ENCODE measurements at places on chromosomes 4 and X. TPM values are rescaled to one million over a fixed set of nuclear protein-coding genes. Genes with fewer than 3 reads are reported as not detected.

The CT55 gene
- polyA plus RNA-seq: not detected

GRCh38 chr4:69322055-69322454 is 41.8 kb downstream of the UGT2B28 start:
- no peak for DNase-seq

- no peak for DNase-seq
Observed at GRCh38 chrX:50154429-50154828, 46.4 kb downstream of the AKAP4 start.

DNA sequence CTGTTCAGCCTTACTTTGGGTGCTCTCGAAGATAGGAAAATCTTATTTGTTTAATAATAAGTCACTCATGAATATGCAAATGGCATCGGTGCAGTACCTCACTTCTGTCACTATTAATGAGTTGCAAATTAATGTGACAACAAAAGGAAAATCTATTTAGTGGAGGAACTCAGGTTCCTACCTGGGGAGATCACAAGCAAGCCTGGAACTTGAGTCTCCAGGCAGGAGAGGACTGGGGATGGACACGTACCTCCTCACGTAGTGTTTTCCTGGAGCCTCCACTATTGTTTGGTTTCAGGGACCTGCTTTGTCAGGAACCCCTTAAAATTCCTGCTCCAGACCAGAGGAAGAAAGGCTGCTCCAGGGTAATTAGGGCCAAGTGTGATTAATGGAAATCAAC is 82.1 kb downstream of the BCOR start:
- DNase-seq: no peak

- no peak for DNase-seq
Observed at GRCh38 chr4:157634057-157634456, 413.5 kb downstream of the GRIA2 start.

- DNase-seq: no peak
Observed at GRCh38 chr4:108834166-108834834, 71.4 kb upstream of the ETNPPL start.

DNA sequence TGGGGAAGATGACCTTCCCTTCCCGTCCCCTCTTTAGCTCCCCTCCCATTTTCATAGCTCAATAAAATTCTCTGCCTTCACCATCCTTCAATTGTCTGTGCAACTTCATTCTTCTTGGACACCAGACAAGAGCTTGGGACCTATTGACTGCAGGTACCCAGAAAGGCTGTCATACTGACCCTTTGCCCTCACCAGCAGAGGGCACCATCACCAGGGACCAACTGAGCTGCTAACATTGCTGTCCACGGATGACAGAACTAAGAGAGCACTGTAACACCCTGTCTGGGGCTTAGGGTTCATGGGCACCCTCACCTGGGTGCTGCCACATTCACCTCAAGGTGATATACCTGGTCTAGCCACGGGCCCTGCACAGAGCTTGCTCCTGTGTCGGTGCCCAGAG is 141.3 kb upstream of the VCX3B start:
- DNase-seq: no peak

The TRAPPC11 gene
- polyA plus RNA-seq: 19.3 TPM

DNA sequence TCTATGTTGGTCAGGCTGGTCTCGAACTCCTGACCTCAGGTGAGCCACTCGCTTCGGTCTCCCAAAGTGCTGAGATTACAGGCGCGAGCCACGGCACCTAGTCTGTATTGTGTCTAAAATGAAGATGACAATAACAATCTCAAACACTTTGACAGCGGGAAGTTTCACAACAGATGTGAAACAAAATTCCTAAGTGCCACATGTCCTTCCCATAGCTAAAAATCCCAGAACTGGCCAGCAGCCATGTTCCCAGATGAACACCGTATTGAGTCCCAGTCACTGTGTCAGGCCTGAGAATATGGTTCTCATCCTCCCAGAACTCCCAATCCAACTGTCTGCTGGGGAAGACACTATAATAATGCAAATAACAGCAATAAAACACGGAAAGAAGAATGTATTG is 16.4 kb upstream of the KLHL8 start:
- DNase-seq: no peak

DNA sequence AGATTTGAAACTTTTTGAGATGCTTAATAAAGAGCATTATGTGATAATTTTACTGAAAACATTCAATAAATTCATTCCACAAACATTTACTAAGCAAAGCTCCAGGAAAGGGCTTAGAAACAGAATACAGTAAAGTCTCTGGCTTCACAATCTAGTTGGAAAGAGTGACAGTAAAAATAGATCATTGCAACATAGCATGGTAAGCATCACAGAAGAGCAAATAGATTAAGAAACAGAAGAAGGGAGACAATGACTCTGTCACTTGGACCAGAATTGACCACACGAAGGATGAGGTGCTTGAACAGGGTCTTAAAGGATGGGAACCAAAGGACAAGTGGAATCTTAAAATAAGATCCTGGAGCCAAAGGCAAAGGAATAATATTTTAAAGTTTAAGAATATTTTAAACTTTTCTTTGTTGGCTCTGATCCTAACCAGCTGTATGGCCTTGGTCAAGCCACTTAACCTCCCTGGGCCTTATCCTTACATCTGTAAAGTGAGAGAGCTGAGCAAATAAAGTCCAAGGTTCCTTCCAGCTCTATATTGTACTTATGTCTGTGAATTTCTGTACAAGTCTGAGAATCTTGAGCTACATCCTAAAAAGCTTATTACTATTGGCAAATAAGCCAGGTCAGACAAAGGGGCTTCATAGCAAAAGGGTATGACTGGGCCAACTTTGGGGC is 33.9 kb downstream of the SEC24D start:
- DNase-seq: no peak

GRCh38 chr4:56424697-56425514 is 10.5 kb downstream of the PPAT start:
- DNase-seq: no peak

GRCh38 chrX:119015407-119016237 is 41.2 kb downstream of the LONRF3 start:
- DNase-seq: no peak

DNA sequence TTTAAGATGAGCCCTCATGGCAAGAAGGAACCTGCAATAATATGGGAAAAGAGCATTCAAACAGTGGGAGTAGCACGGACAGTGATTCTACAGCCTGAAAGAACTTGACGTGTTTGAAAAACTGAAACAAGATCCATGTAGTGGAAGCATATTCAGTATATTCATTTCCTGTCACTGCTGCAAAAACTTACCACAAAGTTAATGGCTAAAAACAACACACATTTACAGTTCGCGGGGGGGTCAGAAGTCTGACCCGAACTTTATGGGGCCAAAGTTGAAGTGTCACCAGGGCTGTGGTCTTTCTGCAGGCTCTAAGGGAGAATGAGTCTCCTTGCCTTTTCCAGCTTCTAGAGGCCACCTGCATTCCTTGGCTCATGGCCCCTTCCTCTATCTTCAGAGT is 52.6 kb upstream of the ARX start:
- no peak for DNase-seq

- peak; percentile 0 for DNase-seq
Observed at GRCh38 chr4:176875446-176875930, 82.8 kb upstream of the VEGFC start.

The RTL3 gene
- 0.03 TPM for polyA plus RNA-seq

The RENBP gene
- 12.1 TPM for polyA plus RNA-seq

DNA sequence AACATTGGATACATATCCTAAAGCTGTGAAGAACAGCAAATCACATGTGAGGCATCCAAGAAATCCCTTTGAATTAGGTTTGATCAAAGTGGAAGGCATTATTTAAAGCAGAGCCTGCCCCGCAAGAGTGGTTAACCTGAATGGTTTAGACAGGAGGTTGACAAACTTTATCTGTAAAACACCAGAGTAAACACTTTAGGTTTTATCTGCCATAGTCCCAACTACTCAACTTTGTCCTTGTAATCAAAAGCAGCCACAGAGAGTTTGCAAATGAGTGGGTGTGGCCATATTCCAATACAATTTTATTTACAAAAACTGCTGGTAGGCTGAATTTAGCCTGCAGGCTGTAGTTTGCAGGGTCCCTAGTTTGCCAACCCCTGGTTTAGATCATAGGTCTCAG is 25.2 kb upstream of the FGFBP2 start:
- no peak for DNase-seq

DNA sequence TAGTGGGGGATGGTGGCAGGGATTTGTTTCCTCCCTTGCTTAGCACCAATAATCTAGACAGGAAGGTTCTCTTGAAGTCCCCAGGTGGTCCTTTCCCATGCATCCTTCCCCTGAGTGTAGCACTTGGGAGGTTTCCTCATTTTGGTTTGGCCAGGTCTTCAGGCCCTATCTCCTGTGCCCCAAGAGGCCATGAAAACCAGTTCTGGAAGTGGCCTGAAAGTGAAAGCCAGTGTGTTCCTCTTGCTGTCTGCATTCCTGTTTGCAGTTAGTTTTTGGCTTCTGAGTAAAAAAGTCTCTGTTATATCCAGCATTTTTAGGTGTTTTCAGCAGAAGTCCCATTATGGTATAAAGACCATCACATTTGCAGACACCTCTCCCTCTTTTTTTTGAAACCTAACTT is 59.5 kb downstream of the MTM1 start:
- DNase-seq: no peak

DNA sequence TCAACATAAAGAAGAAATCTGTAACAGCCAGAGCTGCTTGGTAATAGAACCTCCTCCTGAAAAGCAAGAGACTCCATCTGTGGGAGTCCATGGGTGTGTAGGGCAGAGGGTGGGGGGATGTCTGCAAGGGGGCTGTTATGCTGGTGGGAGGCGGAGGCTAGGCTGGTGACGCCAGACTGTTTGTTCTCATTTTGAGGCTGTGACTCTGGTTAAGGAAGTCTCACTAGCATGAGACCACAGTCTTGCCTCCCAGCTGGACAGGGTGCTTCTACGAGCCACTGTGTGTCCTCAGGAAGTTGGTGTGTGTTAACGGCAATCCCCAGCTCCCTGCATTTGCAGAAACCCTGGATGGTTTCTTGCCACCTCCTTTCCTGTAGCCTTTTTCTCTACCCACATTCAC is 79.8 kb downstream of the NSUN7 start:
- DNase-seq: no peak

DNA sequence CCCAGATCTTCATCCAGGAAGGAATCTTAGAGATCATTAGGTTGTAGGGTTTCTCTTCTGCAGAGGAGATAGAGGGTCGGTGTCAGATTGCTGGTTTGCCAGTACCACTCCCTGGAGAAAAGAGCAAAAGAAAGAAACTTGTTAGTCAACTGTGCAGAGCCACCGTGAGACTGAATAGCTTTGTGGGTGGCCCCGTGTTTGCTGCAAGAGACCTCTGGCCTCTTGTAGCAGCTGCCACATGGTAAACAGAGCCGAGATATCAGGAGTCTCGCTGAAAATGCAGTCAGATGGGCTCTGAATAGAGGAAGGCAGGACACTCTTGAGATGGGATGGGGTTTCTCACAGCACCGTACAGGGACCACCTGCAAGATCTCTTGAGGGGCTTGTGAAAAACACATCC is 149.7 kb downstream of the PTTG2 start:
- DNase-seq: no peak

The SPOCK3 gene
- 2.9 TPM for polyA plus RNA-seq

- DNase-seq: no peak
Observed at GRCh38 chr4:174005422-174005821, 278.0 kb downstream of the FBXO8 start.

- DNase-seq: no peak
Observed at GRCh38 chr4:146981651-146982050, 36.0 kb upstream of the TTC29 start.

The AFF1 gene
- polyA plus RNA-seq: 22.8 TPM

The S100P gene
- polyA plus RNA-seq: 203 TPM

The TSPAN7 gene
- 72.0 TPM for polyA plus RNA-seq

- no peak for DNase-seq
Observed at GRCh38 chrX:12412561-12412960, 274.3 kb downstream of the FRMPD4 start.

The SULT1B1 gene
- 1.3 TPM for polyA plus RNA-seq

- no peak for DNase-seq
Observed at GRCh38 chrX:33989936-33990335, 142.2 kb downstream of the FAM47A start.

- no peak for DNase-seq
Observed at GRCh38 chrX:10939424-10939823, 171.7 kb upstream of the HCCS start.

GRCh38 chr4:56871371-56871866 is 36.3 kb upstream of the REST start:
- DNase-seq: no peak

DNA sequence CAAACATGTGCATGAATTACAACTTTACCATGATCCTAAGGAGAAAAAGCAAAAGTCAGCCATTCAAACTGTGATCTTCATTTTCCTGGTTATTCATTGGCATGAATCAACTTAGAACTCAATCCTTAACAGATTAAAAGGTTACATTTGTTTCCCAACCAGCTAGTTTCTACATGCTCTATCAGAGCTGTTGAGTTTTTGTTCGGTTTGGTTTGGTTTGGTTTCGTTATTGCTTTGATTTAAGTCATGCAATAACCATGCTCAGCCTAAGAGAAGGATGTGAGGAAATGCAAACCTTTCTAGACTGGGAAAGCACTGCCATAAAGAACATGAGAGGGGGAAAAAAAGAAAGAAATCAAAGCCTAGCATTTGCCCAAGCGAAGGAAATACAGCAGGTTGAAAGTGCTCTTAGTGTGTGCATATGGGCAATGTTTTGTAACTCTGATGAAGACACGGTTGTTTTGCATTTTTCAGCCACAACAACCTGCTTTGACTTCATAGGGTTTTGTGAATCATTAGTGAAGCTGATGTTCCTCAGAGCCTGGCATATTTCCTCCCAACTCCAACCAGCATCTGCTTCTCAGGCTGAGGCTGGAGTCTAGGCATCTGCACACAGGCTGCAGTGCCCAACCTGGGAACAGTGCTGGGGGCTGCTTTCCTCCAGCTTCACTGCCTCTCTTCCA is 234.3 kb downstream of the ZNF674 start:
- no peak for DNase-seq

DNA sequence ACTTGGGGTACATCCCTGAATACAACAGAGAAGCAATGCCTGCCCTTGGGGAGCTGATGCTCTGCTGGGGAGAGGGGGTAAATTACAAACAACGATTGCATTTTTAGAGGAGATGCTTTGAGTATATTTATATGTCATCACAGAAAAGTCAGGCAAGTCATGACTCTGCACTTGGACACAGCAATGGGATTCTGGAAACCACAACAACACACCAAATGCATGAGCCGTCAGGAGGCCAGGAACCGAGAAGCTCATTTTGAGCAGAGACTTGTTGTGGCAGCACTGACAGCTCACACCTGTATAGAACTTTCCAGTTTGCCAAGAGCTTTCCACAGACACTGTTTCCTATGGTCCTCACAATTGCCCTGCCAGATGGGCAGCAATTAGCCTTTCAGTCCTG is 113.2 kb upstream of the RBPJ start:
- no peak for DNase-seq

- no peak for DNase-seq
Observed at GRCh38 chrX:80181079-80181478, 166.5 kb downstream of the TBX22 start.

DNA sequence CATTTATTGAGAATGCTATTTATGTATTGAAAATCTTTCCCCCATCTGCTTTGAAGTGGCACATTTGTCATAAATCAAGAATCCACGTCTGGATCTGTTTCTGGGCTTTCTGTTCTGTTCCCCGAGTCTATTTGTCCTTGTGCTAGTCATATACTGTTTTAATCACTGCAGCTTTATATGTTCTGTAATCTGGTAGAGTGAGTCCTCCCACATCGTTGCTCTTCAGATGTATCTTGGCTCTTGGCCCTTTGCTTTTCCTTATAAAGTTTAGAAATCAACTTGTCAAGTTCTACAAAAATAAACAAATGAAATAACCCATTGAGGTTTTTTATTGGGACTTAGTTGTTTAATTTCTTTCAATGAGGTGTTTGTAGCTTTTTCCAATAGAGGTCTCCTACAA is 29.0 kb downstream of the LONRF3 start:
- DNase-seq: no peak

The GABRQ gene
- 0.08 TPM for polyA plus RNA-seq

The ATP8A1 gene
- polyA plus RNA-seq: 3.9 TPM

The PLS3 gene
- polyA plus RNA-seq: 74.4 TPM

- DNase-seq: no peak
Observed at GRCh38 chrX:66200855-66201795, 37.1 kb downstream of the HEPH start.

Data from urinary bladder (tissue), 4 donors.